Lung microvascular endothelial cell (primary cell): ENCODE measurements at places on chromosomes 6 and 20. TPM values are rescaled to one million over a fixed set of nuclear protein-coding genes. Genes with fewer than 3 reads are reported as not detected.

DNA sequence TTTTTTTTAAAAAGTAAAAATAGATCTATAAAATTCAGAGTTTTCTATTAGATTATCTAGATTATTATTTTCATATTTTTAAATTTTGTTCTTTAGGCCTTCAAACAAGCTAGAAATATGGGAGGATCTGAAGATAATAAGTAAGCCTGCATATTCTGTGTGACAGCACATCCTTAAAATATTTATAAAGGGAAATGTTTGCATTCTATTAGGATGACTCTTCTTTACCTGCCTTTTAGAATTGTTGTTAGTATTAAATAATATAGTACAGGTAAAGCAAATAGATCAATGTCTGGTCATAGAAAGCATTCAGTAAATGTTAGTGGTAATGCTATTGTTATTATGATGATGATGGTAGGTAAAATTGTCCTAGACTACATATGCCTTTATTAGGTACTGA is 17.4 kb downstream of the PEX3 start:
- DNase-seq, result no peak

GRCh38 chr6:163984124-163984936 is 569.8 kb downstream of the QKI start:
- no peak for DNase-seq

The COMMD7 gene
- 21.0 and 27.5 TPM in 2 replicates for total RNA-seq

The GUCA1A gene
- total RNA-seq, result not detected in 2 replicates

The SMPD2 gene
- total RNA-seq, result 5.4 and 7.3 TPM in 2 replicates

GRCh38 chr20:6265204-6265904 is 142.5 kb upstream of the FERMT1 start:
- DNase-seq, result peak; percentile 79

DNA sequence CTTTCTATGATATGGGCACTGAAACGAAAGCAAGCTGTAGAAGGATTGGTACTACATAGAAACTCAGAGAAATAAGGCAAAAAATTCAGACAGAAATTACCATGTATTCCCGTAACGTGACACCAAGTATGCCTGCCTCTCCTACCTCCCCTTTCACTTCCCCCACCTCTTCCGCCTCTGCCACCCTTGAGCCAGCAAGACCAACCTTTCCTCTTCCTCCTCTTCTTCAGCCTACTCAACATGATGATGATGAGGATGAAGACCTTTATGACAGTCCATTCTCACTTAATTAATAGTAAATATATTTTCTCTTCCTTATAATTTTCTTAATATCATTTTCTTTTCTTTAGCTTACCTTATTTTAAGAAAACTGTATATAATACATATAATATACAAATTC is 188.1 kb upstream of the VGLL2 start:
- DNase-seq, result no peak

GRCh38 chr6:140039364-140039763 is 664.9 kb upstream of the CITED2 start:
- no peak for DNase-seq

DNA sequence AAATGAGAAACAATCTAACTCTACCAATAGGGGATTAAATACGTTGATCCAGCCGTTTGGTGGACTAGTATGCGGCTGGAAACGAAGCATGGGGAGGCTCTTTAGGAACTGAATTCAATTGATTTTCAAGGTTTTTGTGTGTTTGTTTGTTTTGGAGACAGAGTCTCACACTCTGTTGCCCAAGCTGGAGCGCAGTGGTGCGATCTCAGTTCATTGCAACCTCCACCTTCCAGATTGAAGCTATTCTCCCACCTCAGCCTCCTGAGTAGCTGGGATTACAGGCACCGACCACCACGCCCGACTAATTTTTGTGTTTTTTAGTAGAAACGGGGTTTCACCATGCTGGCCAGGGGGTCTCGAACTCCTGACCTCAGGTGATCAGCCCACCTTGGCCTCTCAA is 7.1 kb downstream of the CNPY3 start:
- DNase-seq, result no peak

DNA sequence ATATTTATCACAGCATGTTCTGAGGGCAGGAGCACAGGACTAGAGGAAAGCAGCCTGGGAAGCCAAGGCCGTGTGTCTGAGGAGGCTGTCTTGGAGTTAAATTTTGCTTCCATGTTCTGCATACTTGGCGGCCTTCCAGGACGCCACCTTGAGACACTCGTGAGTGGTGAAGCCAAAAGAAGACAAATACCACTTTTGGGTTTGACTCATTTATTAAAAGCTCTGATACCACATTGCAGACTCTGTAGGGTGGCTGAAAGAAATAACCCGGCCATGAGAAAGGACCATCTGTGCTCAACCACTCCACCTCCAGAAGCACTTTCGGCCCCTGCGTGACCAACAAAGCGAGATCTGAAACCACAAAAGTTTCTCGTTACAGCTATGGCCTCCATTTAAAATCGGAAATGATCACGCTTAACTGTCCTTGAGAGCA is 120.0 kb downstream of the TMEM242 start:
- DNase-seq, result no peak
